ENCODE measurements at places on chromosomes 1 and 21.

DNA sequence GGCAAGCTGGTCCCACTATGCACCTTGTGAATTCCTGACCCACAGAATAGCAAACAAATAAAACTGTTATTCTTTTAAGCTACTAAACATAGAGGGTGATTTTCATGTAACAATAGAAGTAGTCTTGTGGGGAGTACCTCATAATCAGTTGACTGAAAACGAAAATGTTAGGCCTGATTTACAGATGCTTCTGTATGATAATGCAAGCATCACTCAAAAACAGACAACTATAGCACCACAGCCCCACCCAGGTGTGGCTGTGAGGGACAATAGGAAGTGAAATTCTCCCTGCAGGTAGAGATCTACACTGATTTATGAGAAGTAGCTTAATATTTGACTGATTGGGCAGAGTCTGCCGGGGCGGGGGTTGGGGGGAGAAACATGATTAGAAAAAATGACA, 26.5 kb upstream of the KRTAP19-8 start:
- no peak for DNase-seq

DNA sequence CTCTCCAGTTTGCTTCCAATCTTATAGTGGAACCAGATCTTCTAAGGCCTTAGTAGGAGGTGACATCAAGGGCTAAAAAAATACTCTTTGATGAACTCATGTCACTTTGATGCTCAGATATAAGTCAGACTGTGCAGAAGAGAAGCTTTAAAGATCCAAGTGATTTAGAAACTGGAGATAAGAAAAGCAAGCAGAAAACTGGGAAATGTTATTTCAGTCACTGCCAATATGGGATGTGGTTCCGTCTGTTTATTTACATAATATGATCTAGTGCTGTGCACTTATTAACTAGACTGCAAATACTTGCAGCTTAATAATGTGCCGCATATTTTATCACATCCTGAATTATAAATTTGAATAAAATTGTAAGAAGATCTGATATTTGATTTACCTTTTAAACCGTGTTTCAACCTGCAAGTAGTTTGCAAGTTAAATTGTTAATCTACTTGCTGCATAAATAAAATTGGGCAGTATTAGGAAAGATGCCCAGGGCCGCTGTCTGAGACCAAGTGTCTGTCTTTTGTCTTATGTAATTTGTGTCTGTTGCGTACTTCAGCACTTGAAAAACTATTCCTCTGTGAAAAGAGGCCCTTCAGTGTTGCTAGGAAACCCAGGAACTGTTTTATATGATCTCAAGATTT, 29.6 kb downstream of the CXADR start:
- no peak for DNase-seq

- no peak for DNase-seq
Observed at GRCh38 chr21:36059823-36060158, 535 bp downstream of the SETD4 start.

DNA sequence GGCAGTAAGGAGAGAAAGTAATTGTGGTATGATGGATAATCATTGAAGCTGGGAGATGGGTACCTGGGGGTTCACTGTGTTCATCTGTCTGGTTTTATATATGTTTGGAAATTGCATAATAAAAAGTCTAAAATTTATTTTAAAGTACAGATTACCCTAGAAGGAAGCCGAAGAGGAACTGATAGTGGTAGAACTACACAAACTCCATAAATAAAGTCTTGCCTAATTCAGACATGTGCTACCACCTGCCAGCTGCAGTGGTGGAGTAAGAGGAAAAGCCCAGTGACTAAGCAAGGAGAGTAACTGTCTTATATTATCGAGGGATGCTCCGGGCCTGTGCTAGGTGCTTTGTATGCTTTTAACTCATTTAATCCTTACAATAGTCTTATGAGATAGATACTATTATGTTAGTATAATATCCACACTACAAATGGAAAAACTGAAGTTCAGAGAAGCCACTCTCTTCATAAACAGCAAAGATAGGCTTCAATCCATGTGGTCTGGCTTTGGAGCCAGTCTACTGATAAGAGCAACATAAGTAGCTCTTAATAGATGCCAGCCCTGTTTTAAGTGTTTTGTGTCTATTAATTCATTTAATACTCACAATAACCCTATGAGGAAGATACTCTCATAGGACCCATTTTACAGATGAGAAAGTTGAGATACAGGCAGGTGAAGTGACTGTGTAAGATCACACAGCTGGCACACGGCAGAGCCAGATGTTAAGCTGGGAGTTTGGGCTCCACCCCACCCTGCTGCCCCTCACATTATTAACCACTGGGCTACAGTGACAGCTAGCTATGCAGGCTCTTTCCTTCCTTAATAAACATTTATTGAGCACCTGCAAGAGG, 56.8 kb upstream of the HNRNPU start:
- DNase-seq: no peak

DNA sequence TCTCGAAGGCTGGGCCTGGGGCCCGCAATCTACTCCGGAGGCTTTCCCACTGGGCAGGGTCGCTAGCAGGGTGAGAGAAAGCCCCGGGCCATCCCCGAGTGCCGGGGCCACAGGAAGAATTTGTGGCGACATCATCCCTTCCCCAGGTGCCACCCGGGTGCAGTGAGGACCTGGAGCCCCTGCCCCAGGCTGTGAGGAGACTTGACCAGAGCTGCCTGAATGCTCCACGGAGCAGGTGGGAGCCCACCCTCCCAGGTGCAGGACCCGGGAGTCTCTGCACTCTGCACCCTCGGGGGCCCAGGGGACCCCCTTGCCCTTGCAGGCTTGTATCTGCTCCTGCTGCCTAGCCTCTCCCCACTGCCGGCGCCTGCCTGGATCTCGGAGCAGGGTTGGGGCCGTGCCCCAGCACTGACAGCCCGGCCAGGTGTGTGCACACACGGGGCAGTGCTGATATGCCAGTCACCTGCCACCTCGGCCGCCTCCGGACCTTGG, 67.5 kb upstream of the RGS7 start:
- no peak for DNase-seq

GRCh38 chr1:67838180-67838910, 5.1 kb upstream of the GNG12 start:
- no peak for DNase-seq

DNA sequence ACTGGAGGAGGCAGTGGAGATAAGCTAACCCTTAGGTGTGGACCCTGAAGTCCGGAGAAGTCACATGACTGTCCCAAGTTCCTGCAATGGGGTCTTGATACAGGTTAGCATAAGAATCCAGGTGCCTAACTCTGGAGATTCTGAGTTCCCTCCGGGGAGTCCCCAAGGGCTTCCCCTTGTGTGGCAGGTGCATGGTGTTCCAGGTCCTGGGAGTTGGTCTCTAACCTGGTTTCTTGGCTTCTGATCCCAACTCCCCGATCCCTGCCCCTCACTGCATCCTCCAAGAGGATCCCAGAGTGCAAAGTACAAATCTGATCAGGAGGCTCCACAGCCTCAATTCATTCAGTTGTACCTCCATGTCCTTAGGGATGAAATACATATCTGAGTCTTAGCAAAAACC, 9.3 kb upstream of the C8A start:
- DNase-seq: no peak

- no peak for DNase-seq
Observed at GRCh38 chr1:100799548-100799947, 80.0 kb downstream of the VCAM1 start.

- DNase-seq: no peak
Observed at GRCh38 chr1:2288311-2288710, 60.2 kb downstream of the SKI start.

Data from neural progenitor cell (in vitro differentiated cells).